Naive thymus-derived CD4-positive, alpha-beta T cell (primary cell): ENCODE measurements at places on chromosomes 11 and 22. TPM values are rescaled to one million over a fixed set of nuclear protein-coding genes. Genes with fewer than 3 reads are reported as not detected.

DNA sequence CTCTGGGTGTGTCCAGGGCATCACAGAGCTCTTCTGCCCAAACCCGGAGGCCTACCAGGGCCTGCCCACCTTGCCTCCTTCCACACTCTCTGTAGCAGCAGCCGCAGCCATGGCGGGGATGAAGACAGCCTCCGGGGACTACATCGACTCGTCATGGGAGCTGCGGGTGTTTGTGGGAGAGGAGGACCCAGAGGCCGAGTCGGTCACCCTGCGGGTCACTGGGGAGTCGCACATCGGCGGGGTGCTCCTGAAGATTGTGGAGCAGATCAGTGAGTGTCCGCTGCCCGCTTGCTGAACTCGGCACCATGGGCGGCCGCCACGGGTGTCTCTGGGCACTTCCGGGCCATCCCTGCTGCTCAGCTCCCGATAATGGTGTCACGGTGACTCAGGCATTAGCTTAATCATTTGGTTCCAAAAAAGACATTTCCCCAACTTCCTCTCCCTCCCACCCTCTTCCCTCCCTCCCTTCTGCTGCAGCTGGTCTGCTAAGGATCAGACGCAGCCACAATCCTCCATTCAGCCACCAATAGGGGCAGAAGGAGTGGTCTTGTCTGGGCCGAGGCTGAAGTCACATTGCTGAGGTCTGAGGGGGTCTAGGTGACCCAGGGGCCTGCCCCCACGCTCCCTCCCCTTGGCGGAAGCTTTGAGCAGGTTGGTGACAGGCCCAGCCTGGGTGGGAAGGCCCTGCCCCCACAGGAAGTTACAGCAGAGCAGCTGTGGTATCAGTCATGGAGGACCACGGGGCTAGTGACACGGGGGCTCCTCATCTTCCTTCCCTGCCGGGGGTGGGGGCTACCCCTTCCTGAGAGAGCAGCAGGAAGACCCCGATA lies 950 bp downstream of the FERMT3 start:
- peak overlapping the region; percentile 88 for H3K27ac ChIP-seq
- peak overlapping the region; percentile 99 for H3K4me3 ChIP-seq
- no peaks in the 10 kb centered on the region for H3K27me3 ChIP-seq
- H3K36me3 ChIP-seq, result peaks cover 8% of the 10 kb centered on the region
- peak; percentile 75 for DNase-seq
- H3K4me1 ChIP-seq, result peaks cover 28% of the 10 kb centered on the region

- H3K4me1 ChIP-seq, result no peaks in the 10 kb centered on the region
- no peak overlapping the region for H3K27ac ChIP-seq
- no peaks in the 10 kb centered on the region for H3K27me3 ChIP-seq
- H3K36me3 ChIP-seq, result no peaks in the 10 kb centered on the region
- DNase-seq, result no peak
Observed at GRCh38 chr11:123483058-123483457, 53.0 kb downstream of the GRAMD1B start.

DNA sequence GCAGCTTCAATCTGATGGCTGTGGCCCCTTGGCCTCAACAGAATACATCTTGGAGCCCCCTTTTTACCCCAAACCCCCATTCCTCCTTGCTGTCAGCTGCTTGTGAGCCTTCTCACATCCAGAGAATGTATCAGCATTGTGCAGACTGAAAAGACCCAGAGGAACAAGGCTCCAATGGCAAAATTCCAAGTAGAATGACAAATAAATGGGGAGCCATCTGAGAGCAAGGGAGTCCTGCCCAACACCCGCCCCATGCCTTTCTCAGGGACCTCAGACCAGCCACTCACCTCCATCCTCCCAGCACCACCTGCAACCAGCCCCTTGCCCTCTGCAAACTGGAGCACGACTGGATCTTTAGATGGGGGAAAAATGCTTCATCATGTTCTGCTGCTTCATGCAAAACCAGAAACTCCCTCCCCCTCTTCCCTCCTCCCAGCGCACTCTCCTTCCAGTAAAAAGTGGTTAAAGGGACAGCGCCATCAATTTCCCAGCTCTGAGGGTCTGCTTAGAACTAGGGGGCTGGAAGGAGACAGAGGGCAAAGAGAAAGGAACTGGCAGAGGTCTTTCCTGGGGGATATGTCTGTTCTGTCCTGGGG lies 2.2 kb upstream of the NEFH start:
- no peak overlapping the region for H3K27ac ChIP-seq
- no peaks in the 10 kb centered on the region for H3K4me1 ChIP-seq
- H3K36me3 ChIP-seq, result no peaks in the 10 kb centered on the region
- H3K27me3 ChIP-seq, result peaks cover 12% of the 10 kb centered on the region

DNA sequence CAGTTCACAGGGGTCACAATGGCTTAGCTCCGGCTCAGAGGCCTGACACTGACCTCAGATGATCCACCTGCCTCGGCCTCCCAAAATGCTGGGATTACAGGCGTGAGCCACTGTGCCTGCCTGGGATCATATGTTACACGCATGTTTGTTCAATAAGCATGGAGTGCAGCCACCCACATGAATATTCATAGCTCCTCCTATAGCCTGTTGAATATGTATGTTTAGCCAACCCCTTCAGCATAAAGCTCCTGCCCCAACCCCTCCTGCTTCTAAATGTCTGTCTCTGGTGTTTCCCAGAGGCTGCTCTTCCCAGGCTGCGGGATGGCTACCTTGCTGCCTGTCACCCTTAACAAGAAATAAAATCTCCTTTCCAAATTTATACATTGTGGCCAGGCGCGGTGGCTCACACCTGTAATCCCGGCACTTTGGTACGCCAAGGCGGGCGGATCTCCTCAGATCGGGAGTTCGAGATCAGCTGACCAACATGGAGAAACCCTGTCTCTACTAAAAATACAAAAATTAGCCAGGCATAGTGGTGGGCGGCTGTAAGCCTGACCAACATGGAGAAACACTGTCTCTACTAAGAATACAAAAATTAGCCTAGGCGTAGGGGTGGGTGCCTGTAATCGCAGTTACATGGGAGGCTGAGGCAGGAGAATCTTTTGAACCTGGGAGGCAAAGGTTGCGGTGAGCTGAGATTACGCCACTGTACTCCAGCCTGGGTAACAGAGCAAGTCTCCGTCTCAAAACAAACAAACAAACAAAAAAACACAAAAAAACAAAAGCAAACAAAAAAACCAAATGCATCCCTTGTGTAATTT lies 1.1 kb upstream of the APOBEC3F start:
- no peak for DNase-seq
- peaks cover 6% of the 10 kb centered on the region for H3K36me3 ChIP-seq
- H3K27me3 ChIP-seq, result no peaks in the 10 kb centered on the region
- no peak overlapping the region for H3K4me3 ChIP-seq

- no peaks in the 10 kb centered on the region for H3K36me3 ChIP-seq
- peaks cover 15% of the 10 kb centered on the region for H3K4me1 ChIP-seq
- DNase-seq, result no peak
Observed at GRCh38 chr11:66334605-66335442, 1.4 kb downstream of the RIN1 start.

- H3K4me3 ChIP-seq, result no peak overlapping the region
- no peak overlapping the region for H3K27ac ChIP-seq
- H3K27me3 ChIP-seq, result no peaks in the 10 kb centered on the region
Observed at GRCh38 chr22:26556904-26557303, 33.0 kb downstream of the TPST2 start.

- H3K4me1 ChIP-seq, result no peaks in the 10 kb centered on the region
- no peak overlapping the region for H3K27ac ChIP-seq
- no peaks in the 10 kb centered on the region for H3K36me3 ChIP-seq
Observed at GRCh38 chr22:23029521-23030228, 40.6 kb upstream of the GNAZ start.

GRCh38 chr11:131663405-131664200 lies 293.2 kb downstream of the NTM start:
- H3K4me1 ChIP-seq, result no peaks in the 10 kb centered on the region
- H3K4me3 ChIP-seq, result no peak overlapping the region
- DNase-seq, result no peak

DNA sequence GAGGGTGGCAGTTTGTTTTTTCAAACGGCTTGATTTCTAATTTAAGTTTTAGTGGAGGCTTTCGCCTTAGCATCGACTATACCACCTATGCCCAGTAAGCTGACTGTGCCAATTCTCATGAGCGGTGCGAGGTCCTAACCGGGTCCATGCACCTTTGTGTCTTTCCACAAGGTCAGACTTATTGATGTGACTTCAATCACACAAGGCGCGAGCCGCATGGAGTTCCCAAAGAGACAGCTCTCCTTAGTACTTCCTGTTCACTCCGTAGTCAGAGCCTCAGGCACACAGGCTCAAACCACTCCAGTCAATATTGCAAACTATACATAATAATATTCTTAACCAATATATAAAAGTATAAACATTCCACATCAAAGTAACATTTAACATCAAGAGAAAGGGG lies 18.2 kb downstream of the ST14 start:
- H3K36me3 ChIP-seq, result no peaks in the 10 kb centered on the region
- no peak overlapping the region for H3K4me3 ChIP-seq
- no peak overlapping the region for H3K27ac ChIP-seq
- DNase-seq, result no peak
- no peaks in the 10 kb centered on the region for H3K27me3 ChIP-seq

DNA sequence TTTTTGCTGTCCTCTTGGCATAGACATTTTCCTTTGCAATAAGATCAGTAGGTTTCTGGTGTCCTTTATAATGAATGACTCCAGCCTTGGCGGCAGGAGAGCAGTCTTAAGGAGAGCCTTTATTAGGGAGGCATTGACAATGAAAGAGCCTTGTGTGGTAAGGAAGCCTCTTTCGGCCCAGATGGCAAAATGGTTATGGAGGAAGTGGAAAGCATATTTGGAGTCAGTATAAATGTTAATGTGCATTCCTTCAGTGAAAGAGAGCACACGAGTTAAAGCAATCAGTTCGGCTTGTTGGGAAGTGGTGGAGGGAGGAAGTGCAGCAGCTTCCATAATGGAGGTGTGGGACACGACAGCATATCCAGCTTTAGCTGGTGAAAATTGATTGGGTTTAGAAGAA lies 18.1 kb upstream of the ANO1 start:
- no peaks in the 10 kb centered on the region for H3K4me1 ChIP-seq
- H3K27me3 ChIP-seq, result no peaks in the 10 kb centered on the region
- no peaks in the 10 kb centered on the region for H3K36me3 ChIP-seq
- H3K27ac ChIP-seq, result no peak overlapping the region
- no peak for DNase-seq

GRCh38 chr22:31425331-31426050 lies 26.1 kb downstream of the DRG1 start:
- H3K27me3 ChIP-seq, result no peaks in the 10 kb centered on the region
- H3K36me3 ChIP-seq, result peaks cover 90% of the 10 kb centered on the region
- no peak overlapping the region for H3K4me3 ChIP-seq
- H3K4me1 ChIP-seq, result no peaks in the 10 kb centered on the region

- DNase-seq, result no peak
- H3K36me3 ChIP-seq, result no peaks in the 10 kb centered on the region
- H3K27me3 ChIP-seq, result no peaks in the 10 kb centered on the region
- no peaks in the 10 kb centered on the region for H3K4me1 ChIP-seq
- no peak overlapping the region for H3K27ac ChIP-seq
Observed at GRCh38 chr11:126542334-126543015, 187.0 kb downstream of the ST3GAL4 start.

- H3K36me3 ChIP-seq, result no peaks in the 10 kb centered on the region
- DNase-seq, result no peak
- no peak overlapping the region for H3K27ac ChIP-seq
- H3K4me3 ChIP-seq, result no peak overlapping the region
- peaks cover 5% of the 10 kb centered on the region for H3K27me3 ChIP-seq
Observed at GRCh38 chr11:130162733-130163132, 3.2 kb downstream of the ST14 start.

GRCh38 chr11:101346591-101346990 lies 217.0 kb upstream of the PGR start:
- H3K27ac ChIP-seq, result no peak overlapping the region
- no peaks in the 10 kb centered on the region for H3K4me1 ChIP-seq
- no peaks in the 10 kb centered on the region for H3K36me3 ChIP-seq
- H3K27me3 ChIP-seq, result no peaks in the 10 kb centered on the region

DNA sequence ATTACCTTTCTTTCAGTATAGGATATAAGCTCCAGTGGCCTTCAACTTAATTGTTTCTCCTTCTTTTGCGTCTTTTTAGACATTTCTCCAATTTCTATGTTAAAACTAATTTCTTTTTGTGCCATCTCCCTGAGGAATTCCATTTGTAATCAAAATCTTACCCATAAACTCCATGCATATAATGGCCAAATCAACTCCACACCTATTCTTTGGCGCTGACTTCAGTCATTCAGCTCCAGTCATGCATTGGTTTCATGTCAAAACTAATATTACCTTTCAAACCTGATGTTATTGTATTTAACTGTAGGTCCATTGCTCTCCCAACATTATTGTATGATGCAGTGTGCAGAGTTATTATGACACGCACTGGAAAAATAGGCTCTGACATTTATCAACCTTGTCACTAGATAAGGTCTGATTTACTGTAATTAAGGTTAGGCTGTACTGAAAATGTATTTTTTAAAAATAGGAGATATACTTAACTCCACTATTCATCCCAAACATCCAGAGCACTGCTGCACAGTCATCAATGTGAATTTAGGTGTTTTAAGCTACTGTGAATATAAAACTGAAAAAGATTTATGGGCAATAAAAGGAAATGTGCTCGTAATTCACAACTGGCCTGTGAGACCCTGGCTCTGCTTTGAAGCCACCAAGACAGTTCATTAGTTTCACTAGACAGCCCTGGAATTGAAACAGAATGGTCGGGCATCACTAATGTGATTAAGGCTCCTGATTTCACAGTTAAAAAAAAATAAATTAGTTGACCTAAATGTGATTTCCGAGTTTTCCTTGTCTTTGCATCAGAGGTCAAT lies 180.6 kb upstream of the GRIA4 start:
- H3K4me3 ChIP-seq, result no peak overlapping the region
- no peak overlapping the region for H3K27ac ChIP-seq
- H3K27me3 ChIP-seq, result no peaks in the 10 kb centered on the region
- H3K36me3 ChIP-seq, result no peaks in the 10 kb centered on the region
- no peak for DNase-seq
- H3K4me1 ChIP-seq, result no peaks in the 10 kb centered on the region

DNA sequence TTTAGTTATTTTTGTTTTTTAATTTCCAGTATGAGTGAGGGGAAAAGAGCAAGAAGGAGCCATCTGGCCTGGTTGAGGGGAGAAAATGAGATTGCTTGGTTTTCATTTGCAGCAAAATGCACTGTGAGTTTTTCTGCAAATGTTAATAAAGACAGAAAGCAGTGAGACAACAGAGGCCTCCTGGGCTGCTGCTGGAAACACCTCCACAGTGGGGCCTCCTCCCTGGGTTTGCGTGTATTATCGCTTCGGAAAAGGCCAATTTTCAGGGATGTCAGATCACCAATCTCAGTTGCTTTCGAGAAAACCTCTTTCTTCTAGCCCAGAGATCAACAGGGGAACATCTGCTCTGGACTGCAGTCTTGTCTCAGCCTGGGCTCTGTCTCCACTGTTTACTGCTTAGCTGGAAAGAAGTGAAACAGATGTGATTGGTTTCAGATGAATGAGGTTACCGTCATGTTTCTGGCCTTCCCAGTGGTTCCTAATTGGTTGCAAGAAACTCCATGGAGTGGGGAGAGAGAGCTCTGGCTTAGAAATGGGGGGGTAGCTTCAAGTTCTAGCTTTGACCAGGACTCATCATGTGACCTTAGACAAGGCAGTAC lies 17.3 kb downstream of the TSPAN18 start:
- no peaks in the 10 kb centered on the region for H3K4me1 ChIP-seq
- H3K36me3 ChIP-seq, result no peaks in the 10 kb centered on the region
- no peak overlapping the region for H3K4me3 ChIP-seq
- no peak overlapping the region for H3K27ac ChIP-seq
- no peaks in the 10 kb centered on the region for H3K27me3 ChIP-seq

GRCh38 chr22:41656556-41656955 lies 32.1 kb downstream of the SNU13 start:
- H3K27me3 ChIP-seq, result no peaks in the 10 kb centered on the region
- H3K4me1 ChIP-seq, result no peaks in the 10 kb centered on the region
- H3K27ac ChIP-seq, result no peak overlapping the region
- DNase-seq, result no peak

OR10A2 gene
- total RNA-seq, result not detected

OR5M11 gene
- total RNA-seq, result not detected

PLET1 gene
- not detected in 2 replicates for total RNA-seq

PHETA2 gene
- total RNA-seq, result 0.82 TPM

ELF5 gene
- total RNA-seq, result not detected
